ENCODE measurements at places on chromosomes 6 and 20.

DNA sequence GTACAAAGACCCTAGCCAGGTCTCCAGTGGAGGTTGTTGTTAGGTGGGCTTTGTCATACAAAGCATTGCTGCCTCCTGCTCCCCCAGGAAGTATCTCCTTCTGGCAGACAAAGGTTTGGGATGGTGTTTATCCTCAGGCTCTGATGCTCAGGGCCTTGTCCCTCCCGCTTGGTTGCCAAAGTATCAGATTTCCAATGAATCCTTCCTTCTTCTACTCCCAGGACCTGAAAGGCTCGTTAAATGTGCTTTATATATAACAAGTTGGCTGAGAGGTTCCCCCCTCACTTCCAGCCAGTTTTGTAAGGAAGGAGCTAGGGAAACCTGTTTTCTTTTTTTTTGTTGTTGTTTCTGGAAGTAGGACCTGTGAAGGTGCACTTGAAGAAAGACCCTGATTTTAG, 14.4 kb downstream of the PTK7 start:
- DNase-seq: no peak

DNA sequence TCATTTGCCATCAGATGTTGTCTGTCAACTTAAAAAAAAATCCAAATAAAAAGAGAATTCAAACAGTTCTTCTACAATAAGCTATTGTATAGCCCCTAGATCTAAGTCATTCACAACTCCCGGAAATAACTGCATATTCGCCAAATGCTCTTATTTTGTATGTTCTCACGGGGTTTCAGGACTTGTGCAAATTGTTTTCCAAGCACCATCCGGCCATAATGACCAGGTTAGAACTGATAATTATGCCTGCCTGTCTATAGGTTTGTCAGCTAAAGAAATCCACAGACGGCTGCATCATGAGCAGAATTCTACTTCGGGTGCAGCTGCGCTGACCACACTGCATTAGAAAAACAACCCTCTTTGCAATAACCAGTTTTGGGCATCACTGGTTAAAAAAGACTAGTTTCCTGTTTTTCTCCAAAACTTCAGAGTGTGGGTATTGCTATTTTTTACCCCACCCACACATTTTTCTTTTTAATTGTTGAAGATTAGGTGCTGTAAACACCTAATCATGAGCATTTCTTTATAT, 87.7 kb downstream of the HIVEP2 start:
- no peak for DNase-seq

DNA sequence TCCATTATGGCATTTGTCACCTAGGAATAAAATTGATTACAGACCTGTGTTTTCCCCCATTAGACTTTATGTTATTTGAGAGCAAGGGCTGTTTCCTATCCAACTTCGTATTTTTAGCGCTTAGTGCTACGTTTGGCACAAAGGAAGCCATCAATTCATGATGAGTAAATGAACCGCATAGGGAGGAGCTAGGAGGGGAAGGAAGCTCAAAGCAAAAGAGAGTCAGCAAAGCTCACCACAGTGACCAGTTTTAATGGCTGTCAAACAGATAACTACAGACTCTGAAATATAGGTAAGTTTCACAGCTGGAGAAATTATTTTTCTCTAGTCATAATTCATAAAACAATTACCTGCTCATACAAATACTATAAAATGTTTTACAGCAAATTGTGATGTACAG, 6.9 kb upstream of the SAMD3 start:
- DNase-seq: no peak

DNA sequence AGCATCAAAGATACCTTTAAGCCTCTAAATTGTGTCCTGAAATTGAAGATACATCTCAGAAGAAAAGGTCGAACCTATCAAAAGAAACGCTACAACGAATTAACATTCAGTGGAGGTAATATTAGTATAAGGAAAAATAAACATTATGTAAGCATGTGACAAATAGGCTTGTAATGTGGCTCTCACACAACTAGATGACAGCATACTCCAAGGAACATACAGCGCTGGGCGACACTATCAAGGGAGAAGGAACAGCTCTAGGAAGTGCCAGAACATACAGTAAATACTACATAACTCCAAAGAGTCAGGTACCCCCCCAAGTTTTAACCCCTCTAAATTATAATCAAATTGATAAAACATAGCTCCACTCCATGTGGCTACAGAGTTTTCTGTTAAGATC, 103.5 kb downstream of the LAMP5 start:
- no peak for DNase-seq

DNA sequence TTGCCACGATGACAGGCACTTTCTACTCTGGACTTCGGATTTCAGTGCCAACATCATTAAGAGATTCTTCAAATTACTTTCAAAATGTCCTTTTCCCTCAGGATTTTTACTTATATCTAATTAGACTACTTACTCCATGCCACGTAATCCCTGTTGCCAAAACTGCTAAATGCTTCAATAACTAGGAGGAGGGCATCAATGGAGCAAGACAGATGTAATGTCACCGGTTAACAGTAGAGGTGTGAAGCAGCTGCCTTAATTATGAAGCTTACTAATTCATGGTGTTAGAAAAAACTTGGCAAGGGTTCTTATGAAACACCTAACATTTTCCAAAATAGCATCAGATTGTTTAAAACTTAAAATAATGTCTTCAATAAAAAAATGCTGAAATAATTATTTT, 111.2 kb upstream of the SIM1 start:
- DNase-seq: no peak

DNA sequence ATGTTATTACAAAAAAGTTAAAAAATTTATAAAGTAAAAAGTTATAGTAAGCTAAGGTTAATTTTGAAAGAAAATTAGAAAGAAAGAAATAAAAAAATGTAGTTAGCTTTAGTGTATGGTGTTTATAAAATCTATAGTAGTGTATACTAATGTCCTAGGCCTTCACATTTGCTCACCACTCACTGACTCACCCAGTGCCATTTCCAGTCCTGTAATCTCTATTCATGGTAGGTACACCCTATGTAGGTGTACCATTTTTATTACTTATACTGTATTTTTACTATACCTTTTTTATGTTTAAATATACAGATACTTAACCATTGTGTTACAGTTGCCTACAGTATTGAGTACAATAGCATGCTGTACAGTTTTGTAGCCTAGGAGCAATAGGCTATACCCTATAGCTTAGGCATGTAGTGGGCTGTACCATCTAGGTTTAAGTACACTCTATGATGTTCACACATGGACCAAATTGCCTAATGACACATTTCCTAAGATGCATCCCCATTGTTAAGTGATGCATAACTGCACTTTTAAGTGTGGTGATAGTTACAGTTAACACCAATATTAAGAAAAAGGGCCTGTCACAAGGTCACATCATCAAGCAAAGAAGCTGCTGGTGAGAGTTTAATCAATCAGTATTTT, 8.0 kb downstream of the CD2AP start:
- DNase-seq: no peak

DNA sequence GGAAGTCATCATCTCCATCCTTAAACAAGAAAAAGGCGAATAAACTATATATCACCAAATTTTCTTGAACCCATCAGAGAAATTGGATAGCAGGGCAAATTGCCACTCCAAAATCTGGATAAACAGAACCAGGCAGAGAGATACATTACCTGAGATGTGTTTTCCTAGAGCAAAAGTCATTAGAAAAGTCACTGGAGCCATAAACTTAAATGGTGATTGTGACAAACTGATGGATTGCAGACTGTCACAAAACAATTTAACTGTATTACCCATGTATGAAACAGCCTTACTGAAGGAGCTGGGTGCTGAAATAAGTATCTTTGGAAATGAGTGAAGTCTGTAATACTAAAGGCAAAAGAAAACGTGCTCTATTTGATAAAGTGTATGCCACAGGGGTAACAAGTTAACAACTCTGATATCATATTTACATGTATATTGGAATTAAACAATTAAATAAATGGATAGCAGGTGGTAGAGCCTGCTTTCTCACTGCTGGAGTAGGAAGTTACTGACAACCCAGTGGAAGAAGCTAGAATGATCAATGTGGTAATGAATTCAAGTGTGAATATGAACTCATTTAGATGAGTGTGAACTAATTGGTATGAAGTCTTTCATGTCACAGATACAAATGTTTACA, 186.9 kb downstream of the LMBRD1 start:
- DNase-seq: no peak

DNA sequence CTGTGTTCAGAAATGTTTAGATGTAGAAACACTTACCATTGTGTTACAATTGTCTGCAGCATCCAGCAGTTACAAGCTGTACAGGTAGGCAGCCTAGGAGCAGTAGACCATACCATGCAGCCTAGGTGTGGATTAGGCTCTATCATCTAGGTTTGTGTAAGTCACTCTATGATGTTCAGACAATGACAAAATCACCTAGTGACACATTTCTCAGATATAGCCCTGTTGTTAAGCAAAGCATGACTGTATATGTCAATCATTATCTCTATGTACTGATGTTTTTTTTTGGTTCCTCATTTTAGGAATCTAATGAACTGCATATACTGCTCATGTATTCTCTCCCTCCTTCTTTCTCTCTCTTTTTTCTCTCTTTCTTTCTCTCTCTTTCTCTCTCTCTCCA, 22.2 kb downstream of the CST8 start:
- DNase-seq: no peak

- no peak for DNase-seq
Observed at GRCh38 chr20:53513489-53514298, 79.9 kb downstream of the ZNF217 start.

- no peak for DNase-seq
Observed at GRCh38 chr6:166529586-166529985, 56.9 kb downstream of the RAMACL start.

GRCh38 chr20:8227293-8227692, 95.2 kb downstream of the PLCB1 start:
- no peak for DNase-seq

- no peak for DNase-seq
Observed at GRCh38 chr20:45508068-45508886, 7.1 kb downstream of the SPINT3 start.

- DNase-seq: no peak
Observed at GRCh38 chr6:143843677-143843999, 500 bp downstream of the LTV1 start.

GRCh38 chr20:14712302-14712739, 374.9 kb upstream of the FLRT3 start:
- DNase-seq: no peak

GRCh38 chr6:23305325-23305943, 736.1 kb downstream of the HDGFL1 start:
- DNase-seq: no peak

DNA sequence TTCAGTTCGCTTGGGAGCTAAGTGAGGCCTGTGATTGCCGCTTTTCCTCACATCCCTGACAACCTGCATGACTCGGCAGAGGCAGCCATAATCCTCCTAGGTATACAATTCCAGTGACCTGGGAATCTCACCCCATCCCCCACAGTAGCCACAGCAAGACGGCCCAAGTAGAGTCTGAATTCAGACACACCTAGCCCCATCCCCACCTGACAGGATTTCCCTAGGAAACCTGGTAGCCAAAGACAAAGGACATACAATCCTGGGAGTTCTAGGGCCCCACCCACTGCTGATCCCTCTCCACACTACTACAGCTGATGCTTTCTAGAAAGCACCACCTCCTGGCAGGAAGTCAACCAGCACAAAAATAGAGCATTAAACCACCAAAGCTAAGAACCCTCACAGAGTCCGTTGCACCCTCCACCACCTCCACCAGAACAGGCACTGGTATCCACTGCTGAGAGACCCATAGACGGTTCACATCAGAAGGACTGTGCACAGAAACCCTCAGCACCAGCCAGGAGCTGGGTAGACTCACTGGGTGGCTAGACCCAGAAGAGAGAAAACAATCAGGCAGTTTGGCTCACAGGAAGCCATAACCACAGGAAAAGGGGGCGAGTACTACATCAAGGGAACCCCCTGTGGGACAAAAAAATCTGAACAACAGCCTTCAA, 17.9 kb upstream of the RUNX2 start:
- DNase-seq: no peak

DNA sequence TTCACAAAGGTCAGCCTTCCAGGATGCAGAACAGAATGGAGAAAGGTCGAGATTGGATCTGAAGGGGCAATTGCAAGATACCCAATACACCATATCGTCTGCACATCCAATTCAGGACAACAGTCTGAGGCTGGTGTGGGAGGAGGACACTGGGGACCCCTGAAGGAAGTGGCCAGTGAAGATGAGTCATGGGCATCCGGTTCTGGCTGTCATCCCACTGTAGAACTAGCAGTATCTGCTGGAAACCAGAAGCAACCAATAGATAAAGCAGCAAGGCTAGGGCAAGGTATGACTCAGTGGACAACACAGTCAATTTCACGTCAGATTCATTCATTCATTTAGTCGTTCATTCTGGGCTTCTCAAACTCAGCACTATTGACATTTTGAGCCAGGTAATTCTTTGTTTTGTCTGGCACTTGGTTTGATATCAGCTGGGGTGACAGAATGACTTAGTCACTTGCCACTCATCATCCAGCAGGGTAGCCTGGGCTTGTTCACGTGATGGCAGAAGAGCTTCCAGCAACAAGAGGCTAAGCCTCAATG, 30.3 kb upstream of the SHLD1 start:
- no peak for DNase-seq

DNA sequence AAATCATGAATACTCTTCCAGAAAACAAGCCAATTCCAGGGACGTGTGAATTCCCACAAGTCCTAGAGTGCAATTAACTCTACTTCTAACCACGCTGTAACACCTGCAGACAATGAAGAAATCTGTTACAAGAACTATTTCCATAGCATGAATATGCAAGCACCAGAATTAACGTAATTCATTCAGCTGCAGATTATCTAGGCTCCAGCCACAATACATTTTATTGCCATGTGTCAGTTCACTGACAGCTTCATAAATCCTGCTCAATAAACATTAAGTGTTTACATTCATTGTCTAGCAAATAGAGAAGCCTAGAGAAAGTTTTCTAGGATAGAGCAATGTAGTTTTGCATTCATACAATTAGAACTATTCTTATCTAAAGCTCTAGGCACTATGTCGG, 1348.5 kb downstream of the GRIK2 start:
- DNase-seq: no peak

DNA sequence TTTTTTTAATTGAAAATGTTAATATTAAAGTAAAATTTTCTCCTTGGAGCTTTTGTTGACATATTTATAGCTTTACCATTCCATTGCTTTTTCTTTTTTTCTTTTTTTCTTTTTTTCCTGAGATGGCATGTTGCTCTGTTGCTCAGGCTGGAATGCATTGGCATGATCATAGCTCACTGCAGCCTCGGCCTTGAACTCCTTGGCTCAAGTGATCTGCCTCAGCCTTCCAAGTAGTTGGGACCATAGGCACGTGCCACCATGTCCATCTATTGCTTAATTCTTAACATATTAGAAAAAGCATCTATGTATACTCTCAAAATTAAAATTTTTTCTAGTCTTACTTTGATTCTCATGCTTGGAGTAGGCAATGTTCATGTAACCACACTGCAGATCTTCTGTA, 43.0 kb downstream of the RALGAPB start:
- no peak for DNase-seq

Measured in right atrium auricular region (tissue), 2 donors.